Kidney epithelial cell (primary cell): ENCODE measurements at places on chromosomes 5 and 9.

GRCh38 chr9:82539146-82539545 is 523.8 kb downstream of the RASEF start:
- no peak for DNase-seq

- no peak for DNase-seq
Observed at GRCh38 chr5:66281294-66281693, 137.2 kb downstream of the SREK1 start.

GRCh38 chr5:122062205-122062604 is 15.9 kb downstream of the LOX start:
- DNase-seq, result no peak

GRCh38 chr9:133659516-133659915 is 23.4 kb downstream of the DBH start:
- no peak for DNase-seq

DNA sequence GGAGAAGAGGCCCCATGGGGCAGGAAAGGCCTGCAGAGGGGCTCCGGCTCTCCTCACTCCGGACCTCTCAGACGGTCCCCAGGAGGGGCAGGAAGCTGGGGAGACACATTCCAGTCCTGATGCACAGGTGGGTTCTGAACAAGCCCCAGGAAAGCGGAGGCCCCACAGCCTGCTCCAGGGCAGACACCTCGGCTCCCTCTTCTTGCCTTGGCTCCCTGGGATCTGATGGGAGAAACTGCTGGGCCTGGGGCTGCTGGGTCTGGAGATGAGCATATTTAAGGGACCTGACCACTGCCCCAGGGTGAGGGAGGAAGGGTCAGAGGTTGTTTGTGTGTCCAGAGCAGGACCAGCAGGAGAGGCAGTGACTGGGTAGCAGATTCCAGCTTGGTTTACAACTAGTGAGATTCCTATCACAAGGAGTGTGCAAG is 1.2 kb downstream of the CORO2A start:
- DNase-seq, result no peak

- DNase-seq, result no peak
Observed at GRCh38 chr5:59104400-59105127, 521.7 kb downstream of the RAB3C start.

GRCh38 chr5:89946916-89947315 is 462.6 kb downstream of the CETN3 start:
- DNase-seq, result no peak

- peak; percentile 57 for DNase-seq
Observed at GRCh38 chr5:73853091-73853490, 227.1 kb downstream of the ARHGEF28 start.

GRCh38 chr5:134127376-134127861 is 12.9 kb downstream of the TCF7 start:
- DNase-seq, result no peak
